ENCODE measurements at places on chromosomes 7 and 10.

GRCh38 chr7:135147899-135148721 is at the start of gene TMEM140:
Gene TMEM140, plus strand, starts transcription at chr7:135148072. Its CDS starts 16,370 bp downstream, at chr7:135164442.
- peak; percentile 28 for DNase-seq

- peak; percentile 49 for DNase-seq
Measured at GRCh38 chr10:89426230-89426868, 12.0 kb downstream of the IFIT5 start.

- no peak for DNase-seq
Measured at GRCh38 chr10:48655411-48656240, 29.0 kb upstream of the WDFY4 start.

DNA sequence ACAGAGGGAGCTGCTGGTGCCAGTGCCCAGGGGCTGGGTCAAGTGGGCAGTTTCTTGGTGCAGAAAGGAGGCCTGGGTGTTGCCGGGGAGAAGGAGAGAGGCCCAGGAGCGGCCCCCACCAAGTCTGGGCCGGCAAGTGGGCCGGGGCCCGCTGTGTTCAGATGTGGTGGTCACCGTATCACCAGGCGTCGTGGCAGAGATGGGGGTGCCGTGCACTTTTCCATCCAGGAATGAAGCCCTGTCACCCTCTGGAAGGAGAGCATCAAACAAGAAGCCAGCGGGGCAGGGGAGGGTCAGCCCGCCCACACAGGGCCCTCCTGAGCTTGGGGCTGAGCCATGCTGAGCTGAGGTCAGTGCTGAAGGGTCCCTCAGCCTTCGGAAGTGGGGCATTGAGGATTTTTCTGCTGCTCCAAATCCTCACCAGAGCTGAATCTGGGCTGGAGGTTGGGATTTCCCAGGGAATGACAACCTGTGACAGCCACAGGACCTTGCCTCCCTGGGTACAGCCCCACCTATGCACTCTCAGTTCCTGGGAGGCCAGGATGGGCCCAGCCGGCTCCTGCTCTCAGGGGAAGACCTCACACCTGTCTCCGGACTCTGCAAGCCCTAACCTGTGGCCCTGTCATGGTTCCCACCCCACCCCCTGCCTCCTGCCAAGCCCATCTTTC is 27.9 kb upstream of the INPP5A start:
- no peak for DNase-seq

DNA sequence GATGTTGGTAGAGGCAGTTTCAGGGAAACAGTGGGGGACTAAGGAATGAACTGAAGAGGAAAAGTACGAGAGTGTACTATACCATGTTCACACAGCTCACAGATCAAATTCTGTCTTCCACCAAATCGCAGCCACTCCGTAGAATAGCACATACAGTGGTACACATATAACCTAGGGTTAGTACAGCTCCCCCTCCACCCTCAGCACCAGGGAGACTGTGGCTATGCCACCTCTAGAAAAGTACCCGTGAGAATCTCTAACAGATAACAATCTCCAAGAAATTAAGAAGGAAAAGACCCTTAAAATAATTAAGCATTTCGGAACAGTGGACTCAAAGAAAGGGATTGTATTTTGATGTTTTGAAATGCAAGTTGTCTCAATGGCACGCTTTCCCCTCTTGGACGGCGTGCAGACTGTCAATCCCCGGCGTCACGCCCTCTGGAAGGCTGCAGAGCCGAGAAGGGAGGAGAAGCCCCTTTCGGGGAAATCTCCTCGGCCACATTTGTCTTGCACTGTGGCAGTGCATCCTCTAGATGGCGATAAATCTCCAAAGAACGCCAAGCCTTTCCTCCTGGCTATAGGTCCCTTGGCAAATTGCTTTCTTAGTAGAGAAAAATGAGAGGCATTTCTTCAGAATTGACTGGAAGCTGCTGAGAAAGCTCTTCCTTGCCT is 345.0 kb downstream of the REEP3 start:
- DNase-seq: peak; percentile 66

GRCh38 chr7:2761801-2762497 is 73.9 kb downstream of the AMZ1 start:
- DNase-seq: no peak
